ENCODE measurements at places on chromosomes 5 and 9.
A peak's percentile ranks its signal among the peaks of the same experiment; 100 is the strongest.

DNA sequence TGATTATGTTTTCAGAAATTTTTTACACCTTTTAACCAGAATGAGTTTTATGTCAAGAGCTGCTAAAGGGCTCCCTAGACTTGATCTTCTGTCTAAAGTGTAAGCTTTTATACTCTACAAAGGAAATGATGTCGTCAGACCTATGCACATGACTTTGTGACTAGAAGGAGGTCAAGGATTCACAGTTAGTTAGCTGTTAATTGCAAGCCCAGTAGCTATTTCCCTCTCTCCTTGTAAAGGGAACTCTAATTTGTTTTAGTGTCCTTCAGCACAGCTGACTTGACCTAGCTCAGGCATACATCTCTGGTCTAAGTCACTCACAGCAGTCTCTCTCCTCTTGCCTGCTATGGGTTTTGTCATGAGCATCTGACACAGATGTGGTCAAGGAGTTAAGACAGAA is 173.5 kb upstream of the NREP start:
- DNase-seq = peak; percentile 44

DNA sequence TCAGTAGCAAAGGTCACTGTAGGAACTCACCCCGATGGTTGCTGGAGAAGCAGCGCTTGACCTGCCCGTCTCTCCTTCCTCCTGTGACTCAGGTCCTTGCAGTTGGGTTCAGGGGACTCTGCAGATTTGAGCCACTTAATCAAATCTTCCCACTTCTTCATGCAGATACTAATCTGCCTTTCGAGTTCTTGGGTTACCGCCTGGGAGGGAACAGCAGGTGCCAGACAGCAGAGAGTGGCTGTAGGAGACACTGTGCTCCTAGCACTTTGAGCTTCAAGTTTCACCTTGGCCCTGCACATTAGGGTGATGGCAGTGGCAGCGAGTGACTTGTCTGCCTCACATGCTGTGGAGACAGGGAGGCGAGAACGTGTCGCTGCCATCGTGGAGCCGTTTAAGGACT is 478.3 kb downstream of the PSAT1 start:
- DNase-seq = no peak

DNA sequence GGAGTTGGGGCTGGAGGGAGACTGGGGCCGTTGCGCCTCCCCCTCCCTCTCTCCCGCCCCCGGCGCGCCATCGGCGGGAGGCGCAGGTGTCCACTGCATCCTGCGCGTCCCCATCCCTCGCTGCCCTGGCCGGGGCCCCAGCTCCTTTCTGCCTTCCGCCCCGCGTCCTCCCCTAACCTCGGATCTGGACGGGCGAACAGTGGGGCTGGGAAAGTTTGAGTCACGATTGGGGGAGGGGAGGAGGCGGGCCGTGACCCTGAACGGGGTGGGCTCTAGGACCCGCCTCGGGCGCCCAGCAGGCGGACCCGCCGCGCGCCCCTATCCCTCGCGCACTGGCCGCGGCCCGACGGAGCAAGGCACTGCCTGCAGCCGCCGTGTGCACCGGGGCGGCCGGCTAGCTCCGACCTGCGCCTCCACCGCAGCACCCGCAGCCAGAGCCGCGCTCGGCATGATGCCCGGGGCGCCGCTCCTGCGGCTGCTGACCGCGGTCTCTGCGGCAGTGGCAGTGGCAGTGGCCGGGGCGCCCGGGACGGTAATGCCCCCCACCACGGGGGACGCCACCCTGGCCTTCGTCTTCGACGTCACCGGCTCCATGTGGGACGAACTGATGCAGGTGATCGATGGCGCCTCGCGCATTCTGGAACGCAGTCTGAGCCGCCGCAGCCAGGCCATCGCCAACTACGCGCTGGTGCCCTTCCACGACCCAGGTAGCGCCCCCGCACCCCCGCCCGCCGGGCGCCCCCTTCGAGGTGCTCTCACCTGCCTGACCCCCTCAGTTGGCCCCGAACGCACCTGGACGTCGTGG is at the start of gene HMCN2:
HMCN2 (plus strand) TSS at position 330 of the 805 bp plus-strand sequence; CDS start at position 449, 119 bp downstream.
- peak; percentile 24 for DNase-seq

GRCh38 chr9:87198716-87199115 is 251.4 kb upstream of the GAS1 start:
- no peak for DNase-seq

DNA sequence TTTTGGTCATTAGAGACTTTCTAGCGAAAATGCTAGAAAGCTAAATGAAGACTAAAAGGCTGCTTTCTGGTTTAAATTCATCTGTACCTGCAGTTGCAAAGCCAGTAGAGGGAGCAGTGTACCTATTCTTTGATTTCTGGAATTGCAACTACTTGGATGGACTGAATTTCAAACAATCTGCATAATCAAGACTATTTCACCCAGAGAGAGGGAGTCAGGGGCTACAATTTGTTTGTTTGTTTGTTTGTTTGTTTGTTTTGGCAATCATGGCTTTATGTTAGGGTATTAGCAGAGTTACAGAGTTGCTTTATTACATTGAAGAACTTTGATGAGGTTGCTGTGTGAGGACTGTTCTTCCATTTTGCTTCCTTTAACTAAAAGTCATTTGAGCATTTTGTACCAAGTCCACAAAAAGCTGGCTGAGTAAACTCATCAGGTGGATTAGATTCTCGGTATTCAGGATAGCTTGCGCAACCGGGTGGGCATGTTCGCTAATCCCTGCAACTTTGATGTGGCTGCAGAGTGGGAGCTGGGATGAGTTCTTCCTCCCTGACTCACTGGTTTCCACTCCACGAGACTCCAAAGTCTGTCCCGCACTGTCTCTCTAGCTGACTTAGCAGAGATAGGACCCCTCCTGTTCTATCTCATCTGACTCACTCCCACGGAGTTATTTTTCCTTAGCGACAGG is 80.0 kb upstream of the TUT7 start:
- DNase-seq = peak; percentile 49

- DNase-seq = no peak
These were observed 219.1 kb upstream of the PCSK5 start for GRCh38 chr9:75671354-75671753.

DNA sequence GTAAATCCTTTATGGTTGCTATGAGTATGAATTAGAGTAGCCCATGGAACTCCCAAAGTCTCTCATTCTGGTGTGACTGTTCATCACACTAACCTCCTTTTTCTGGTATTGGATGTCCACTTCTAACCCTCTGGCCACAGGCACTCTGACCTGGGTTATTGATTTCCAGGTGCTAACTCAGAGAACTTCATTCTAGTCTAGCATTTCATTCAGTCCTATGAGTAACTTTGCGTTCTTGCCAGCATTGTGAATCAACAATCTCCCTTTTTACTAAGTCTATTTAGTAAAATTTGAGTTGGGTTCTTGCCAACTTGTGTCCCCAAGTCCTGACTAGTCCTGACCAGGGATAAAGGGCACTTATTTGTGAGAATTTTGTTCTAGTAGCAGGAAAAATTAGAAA is 103.5 kb downstream of the SNX18 start:
- DNase-seq = no peak

DNA sequence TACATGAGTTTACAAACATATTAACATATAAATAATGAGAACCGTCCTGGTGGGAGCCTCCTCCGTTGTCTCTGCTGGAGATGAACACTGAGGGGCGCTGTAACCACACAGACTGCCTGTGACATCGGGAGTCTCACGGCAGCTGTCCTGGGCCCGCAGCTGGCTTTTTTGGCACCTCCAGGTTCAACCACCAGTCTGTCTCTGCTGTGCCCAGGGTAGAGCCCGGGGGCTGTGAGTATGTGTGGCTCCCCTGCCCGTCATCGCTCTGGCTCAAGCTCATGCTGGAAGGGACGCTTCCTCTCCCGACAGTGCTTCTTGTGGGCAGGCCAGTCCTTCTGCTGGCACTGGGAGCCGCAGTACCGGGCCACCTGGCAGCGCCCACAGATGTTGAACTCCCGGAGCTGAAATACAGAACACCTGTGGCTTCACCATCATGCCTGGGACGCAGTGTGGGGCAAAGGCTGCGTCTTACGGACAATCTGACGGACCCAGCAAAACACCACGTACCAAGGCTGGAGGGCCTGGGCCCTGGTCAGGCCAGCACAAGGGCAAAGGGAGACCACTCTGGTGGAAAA is 3.6 kb upstream of the DPH7 start:
- no peak for DNase-seq

DNA sequence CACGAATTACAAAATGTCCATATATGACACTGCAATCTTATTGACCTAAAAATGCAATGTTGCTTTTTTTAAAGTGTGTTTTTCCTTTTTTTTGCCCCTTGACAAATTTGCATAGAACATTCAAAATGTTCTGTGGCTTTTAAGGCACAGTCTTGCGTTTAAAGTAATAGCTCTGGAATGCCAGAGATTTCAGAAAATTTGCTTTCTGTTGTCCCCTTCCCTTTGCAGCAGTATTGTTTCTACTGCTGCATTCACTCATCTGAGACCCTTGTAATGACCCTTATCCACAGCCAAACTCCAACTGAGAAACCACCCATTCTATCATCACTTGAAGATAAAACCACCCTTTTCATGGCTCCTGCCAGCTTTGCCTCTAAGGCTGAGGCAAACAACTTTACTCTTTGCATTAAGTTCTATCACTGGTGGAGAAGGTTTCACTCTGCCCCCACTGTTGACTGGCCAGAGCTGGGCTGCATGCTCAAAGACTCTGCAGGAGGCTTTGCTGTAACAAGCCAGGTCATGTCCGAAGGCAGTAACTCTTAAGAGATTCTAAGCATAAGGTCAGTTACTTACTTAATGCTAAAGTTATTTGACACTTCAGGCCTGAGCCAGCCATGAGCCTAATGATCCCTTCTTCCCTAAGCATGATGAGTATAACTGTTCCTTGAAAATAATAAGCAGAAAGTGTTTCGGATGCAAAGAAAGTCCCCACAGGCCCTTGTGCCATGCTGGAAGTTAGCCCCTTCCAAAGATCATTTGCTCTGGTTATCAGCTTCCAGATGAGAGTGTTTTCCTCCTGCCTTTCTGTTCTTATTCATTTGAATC is 101.9 kb downstream of the CD180 start:
- peak; percentile 77 for DNase-seq

GRCh38 chr5:170582644-170583330 is 79.0 kb downstream of the KCNIP1 start:
- no peak for DNase-seq

GRCh38 chr5:154505567-154505966 is 27.5 kb upstream of the HAND1 start:
- no peak for DNase-seq

DNA sequence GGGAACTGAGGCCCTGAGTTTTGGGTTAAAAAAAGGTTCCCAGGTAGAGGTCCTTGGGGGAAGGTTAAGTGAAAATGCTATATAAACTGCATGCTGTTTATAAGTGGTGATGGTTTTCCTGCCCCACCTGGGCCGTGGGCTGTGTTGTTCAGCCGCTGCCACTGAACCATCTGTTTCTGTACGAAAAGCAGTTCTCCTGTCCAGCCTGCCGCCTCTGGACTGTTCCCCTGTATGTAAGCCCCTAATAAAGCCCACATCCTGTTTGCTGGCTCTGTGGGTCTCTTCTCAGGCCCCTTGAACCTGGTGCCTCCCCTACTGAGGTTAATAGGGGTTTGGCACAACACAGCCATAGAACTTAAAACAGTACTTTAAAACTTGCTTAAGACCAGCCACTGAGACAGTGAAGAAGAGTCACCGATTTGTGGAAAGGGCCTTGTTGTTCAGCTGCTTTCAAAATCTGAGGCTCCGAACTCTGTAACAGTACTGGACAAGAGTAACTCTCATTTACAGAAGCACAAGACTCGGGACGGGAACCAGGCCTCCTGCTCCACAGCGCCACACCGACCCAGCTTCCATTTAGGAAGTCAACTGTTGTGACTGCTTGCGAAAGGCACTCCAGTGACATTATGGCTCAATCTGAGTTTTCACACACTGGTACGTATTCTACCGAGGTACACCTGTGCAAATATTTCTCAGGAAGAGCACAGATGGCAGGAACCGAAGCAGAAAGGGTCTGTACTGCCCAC is 192.5 kb downstream of the CDK5RAP2 start:
- DNase-seq = no peak

- no peak for DNase-seq
These were observed 13.8 kb downstream of the TMEM267 start for GRCh38 chr5:43469671-43470391.

GRCh38 chr9:86573886-86574285 is 219.7 kb upstream of the TUT7 start:
- DNase-seq = peak; percentile 77

DNA sequence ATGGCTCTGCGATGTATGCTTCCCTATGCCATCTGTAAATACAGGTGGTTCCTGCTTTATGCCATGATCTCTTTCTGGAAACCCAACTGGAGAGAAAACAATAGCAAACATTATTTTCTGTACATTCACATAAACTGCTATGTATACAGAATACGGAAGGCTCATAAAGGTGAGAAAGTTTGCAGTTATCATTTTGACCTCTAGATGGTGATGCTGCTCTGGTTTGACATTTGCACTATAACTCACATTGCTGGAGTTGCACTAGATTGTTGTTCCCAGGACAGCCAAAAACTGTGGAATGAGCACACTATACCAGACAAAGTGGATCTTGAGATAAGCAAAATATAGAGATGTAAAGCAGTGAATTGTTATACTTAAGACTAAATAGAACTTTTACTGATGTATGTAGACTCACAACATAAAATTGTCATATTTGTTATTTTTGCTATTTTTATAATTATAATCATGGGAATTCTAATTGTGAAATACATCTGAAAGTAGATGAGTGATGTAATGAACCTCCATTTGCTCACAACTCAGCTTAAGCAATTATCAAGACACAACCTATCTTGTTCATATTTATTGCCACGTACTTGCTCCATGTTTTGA is 246.5 kb downstream of the PTPRD start:
- no peak for DNase-seq

DNA sequence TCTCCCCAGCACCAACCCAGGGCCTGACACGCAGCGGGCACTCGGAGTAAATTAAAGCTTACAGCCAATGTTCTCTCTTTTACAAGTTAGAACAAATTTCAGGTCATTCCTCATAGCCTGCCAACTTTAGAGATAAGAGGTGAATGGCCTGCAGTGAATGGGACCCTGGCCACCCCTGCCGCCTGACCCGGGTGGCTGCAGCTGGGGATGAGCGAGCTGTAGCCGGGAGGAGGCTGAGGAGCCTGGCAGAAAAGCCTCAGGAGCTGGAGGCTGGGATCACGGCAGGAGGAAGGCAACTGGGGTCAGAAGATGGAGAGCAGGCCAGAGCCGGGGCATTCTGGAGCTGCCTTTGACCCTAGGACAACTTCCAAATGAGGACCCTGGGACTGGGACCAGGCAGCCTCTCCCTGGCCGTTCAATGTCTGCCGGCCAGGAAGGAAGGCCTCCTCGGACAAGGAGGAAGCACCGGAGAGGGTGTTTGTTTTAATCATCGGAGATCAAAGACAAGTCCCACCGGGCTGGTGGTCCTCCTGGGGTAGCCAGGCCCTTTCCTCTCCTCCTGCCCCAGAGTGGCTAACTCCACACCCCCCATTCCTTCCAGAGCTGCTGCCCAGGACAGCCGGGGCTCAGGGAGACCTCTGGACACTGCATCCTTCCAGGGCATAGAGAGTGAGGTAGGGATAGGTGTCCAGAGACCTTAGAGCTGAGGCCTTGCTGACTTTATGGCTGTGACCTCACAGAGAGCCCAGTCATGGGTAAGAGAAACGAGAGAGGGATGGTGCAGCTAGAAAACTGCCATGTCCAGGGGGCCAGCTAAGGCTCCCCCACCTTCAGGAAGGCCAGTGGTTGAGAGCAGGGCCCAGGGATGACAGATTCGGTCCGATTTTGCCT is 87.3 kb upstream of the LMX1B start:
- DNase-seq = no peak
